ENCODE measurements at places on chromosomes 11 and 22.

GRCh38 chr11:19241260-19242178, 774 bp upstream of the E2F8 start:
- DNase-seq: no peak

DNA sequence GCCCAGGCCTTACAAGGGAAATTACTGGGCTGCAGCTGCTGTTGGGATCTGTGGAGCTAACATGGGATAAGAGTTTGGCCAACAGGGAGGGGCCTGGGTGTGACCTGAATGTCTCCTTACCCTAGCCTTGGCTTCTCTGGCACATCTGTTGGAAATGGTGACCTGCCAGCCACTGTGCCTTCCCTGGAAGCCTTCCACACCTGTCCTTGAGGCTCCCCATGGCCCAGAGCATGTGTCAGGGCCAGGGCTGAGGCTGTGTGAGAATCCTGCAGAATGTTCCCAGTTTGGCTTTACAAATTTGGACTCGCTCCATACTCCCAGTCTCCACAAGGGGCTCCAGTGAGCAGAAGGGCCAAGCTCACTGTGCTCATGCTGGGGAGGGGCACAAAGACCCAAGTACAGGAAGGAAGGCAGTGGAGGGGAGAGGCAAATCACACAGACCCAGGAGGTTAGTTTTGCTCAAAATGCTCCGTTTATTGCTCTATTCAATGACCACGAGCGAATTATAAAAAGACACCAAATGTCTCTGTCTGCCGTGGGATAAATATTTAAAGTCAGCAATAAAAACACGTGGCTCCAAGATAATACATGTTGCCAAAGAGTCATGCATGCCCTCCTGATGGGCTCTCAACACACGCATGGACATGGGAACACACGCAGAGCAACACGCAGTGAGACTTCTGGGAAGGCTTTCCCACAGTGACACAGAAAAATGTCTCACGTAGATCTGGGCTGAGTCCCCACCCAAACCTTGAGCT, 1.7 kb upstream of the IGSF22 start:
- no peak for DNase-seq

GRCh38 chr11:2663915-2664314, 35.9 kb downstream of the KCNQ1OT1 start:
- no peak for DNase-seq

DNA sequence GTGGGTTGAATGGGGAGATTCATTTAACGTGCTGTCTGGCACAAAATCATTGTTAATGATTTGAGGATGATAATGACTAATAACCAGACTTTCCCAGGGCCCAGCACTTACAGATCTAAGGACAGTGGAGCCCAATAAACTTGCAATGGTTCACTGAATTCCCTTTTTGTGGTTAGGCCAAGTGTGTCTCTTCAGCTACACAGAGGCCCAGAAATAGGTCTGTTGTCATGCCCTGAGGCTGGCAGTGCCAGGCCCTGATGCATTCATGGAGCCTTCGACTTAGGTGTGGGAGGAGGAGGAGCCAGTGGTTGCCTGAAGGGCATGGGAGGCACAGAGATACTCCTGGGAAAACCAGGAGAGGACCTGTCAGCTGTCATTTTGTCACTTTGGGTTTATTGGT, 56.1 kb downstream of the KIAA1671 start:
- peak; percentile 27 for DNase-seq

DNA sequence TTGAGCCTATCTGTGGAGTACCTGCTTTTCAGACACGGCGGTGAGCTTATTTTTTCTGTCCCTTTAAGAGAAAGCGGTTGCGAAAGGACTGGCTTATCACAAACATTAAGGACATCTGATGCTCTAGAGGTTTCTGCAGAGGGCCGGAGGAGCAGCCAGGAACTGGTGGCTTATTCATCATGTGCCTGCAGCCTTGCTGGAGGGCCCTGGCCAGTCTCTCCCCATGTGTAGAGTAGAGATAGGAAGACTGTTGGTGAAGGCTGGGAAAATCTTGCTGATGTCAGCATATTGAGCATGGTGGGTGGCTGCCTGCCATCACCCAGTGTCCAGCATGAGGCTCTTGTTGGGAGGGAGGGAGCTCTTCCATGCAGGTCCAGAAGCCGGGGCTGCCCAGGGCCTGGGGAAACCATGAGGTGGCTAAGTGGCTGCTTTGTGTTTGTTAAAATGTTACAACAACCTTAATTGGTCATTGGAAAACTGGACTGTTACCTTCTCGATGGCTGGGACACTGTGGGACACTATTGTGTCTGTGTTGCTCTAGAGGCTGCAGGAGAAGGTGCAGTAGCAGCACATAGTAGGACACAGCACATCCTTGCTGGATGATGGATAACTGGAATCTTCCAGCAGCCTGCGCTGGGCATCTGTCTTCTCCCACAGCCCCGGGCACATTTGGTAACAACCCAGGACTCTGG, 54.3 kb downstream of the TSPAN18 start:
- DNase-seq: no peak

DNA sequence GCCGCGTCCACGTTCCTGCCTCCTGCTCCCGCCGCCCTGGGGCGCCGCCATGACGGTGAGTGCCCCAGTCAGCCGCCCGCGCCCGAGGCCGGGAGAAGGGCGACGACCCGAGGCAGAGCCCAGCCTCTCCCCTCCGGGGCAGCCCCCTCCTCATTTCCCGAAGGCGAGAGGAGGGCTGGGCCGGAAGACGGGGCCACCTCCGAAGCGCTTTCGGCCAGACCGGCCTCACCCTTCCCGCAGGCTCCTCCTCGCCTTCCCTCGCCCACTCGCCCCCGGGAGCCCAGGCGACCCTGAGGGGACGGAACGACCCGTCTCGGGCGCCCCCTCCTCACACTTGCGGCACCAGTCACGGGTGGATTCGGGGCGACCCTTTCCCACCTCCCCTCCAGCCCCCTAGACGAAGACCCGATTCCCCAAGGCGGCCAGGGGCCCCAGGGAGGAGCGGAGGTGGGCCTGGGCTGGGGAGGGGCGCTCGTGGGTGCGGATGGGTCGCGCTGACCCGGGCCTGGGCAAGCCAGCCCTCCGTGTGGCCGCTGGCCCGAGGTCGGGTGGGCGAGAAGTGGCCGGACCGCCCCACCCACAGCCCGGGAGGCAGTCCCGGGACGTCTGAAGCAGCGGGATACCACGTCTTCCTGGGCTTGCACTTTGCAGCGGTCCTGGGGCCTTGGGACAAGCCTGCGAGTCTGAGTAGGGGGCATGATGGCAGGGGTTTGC, 49.7 kb downstream of the TRIOBP start:
- DNase-seq: no peak

GRCh38 chr11:44366741-44367140, 56.8 kb upstream of the ALX4 start:
- DNase-seq: no peak

DNA sequence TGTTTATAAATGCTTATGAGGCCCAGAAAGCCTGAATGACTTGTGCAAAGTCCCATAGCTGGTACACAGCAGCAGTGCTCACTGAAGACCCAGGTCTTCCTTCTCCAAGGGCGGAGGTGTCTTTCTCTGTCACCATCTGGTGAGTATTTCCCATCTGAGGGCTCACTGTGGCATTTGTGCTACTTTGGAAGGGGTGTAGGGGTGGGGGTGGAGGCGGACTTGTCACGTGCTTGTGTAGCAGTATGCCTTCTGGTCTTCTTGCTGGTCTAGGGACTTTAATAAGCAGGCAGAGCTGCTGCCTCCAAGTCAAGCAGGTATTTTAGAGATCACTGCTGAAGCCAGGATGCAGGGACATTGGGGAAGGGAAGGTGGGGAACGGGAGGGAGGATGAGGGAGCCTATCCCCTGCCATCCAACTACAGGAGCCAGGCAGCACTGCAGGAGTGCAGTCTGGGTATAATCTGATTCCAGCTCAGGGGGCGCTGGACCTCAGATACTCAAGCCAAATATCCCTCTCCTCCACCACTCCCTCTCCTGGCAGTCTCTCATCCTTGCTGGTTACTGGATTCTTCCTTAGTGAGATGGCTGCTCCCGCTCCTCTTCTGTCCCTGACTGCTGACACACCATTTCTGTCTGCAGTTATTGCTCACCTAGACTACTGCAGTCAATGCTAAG, 3.4 kb downstream of the ABCC8 start:
- DNase-seq: peak; percentile 28

- DNase-seq: peak; percentile 97
Observed at GRCh38 chr22:26568207-26568706, 21.7 kb downstream of the TPST2 start.

DNA sequence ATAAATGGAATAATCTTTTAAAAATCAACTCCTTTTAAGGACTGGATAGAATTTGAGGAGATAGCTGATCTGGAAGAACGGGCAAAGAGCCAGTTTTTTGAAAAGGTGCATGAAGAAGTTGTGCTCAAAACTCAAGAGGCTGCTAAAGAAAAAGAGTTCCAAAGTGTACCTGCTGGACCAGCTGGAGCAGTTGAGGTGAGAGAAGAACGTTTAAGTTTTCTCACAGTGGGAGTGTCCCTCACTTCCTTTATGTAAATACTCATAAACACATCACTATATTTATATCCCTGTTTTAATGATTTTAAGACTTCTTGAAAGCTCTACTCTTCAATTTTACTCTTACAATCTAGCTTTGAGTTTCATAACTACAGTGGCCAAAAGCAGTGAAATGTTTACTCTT, 11.7 kb upstream of the ANKRD42 start:
- DNase-seq: no peak

- DNase-seq: no peak
Observed at GRCh38 chr11:3021125-3021524, 29.0 kb upstream of the NAP1L4 start.

- no peak for DNase-seq
Observed at GRCh38 chr22:39496131-39496838, 5.8 kb upstream of the MIEF1 start.

DNA sequence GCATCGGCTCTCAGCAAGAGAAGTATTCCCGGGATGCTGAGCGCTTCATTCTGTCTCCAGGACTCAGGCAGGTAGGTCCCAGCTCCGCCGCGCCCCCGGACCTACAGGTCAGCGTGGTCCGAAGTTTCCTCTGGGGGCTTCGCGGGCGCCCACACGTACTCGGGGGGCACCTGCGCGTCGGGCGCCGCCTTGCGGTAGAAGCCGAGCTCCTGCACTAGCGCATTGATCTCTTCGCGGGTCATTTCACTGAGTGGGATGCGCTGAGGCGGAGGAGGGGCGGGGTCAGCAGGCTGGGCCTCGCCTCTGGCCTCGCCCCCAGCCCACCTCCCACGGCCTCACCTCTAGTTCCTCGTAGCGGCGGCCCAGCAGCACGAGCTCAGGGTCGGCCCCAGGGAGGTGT, 2.5 kb downstream of the SELENOM start:
- no peak for DNase-seq

- no peak for DNase-seq
Observed at GRCh38 chr11:67289226-67289650, at the start of gene ANKRD13D. Gene ANKRD13D, plus strand, starts transcription at chr11:67289303. Its CDS starts 158 bp downstream, at chr11:67289461.

DNA sequence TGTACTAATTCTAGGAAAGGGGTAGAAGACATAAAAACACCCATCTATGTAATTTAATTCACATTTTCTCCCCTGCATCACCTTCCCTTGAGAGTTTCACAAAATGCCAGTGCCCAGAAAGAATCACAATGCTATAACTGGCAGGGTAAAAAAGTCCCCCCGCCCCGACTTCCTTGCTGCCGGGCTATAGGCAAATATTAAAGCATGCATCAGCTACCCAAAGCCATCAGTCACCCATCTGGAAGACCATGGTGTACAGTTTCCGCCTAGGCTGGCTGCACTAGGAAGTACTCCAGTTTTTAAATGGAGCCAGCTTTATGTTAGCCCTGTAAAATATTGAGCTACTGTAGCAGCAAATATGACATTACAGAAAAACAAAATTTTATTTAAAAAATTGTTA, 67.8 kb downstream of the ST14 start:
- no peak for DNase-seq

- DNase-seq: peak; percentile 82
Observed at GRCh38 chr11:65452806-65453490, 30.4 kb downstream of the NEAT1 start.

DNA sequence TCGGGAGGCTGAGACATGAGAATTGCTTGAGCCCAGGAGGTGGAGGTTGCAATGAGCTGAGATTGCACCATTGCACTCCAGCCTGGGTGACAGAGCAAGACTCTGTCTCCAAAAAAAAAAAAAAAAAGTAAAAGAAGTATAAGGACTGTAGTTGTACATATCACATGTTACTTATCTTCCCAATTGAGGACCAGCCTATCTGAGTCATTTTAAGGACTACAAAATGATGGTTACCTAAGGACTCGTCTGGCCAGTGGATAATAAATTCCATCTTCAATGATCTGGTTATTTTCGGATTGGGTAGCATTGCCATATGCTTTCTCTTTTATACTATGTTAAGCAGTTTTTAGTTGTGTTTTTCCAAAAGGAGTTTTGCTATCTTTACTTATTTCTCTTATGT, 55.3 kb downstream of the PPFIA1 start:
- DNase-seq: no peak

Data from foreskin keratinocyte (primary cell).